ENCODE measurements at places on chromosomes 16 and 17.

GRCh38 chr16:80931801-80932707, 74.6 kb downstream of the CMC2 start:
- DNase-seq = no peak

GRCh38 chr17:57090560-57091185, 5.6 kb downstream of the AKAP1 start:
- DNase-seq = no peak

GRCh38 chr16:11637320-11637719, 30.9 kb upstream of the SNN start:
- DNase-seq = no peak

GRCh38 chr17:39597372-39598046, 10.2 kb downstream of the NEUROD2 start:
- no peak for DNase-seq

- no peak for DNase-seq
Observed at GRCh38 chr17:79615926-79616325, 5.1 kb upstream of the RBFOX3 start.

DNA sequence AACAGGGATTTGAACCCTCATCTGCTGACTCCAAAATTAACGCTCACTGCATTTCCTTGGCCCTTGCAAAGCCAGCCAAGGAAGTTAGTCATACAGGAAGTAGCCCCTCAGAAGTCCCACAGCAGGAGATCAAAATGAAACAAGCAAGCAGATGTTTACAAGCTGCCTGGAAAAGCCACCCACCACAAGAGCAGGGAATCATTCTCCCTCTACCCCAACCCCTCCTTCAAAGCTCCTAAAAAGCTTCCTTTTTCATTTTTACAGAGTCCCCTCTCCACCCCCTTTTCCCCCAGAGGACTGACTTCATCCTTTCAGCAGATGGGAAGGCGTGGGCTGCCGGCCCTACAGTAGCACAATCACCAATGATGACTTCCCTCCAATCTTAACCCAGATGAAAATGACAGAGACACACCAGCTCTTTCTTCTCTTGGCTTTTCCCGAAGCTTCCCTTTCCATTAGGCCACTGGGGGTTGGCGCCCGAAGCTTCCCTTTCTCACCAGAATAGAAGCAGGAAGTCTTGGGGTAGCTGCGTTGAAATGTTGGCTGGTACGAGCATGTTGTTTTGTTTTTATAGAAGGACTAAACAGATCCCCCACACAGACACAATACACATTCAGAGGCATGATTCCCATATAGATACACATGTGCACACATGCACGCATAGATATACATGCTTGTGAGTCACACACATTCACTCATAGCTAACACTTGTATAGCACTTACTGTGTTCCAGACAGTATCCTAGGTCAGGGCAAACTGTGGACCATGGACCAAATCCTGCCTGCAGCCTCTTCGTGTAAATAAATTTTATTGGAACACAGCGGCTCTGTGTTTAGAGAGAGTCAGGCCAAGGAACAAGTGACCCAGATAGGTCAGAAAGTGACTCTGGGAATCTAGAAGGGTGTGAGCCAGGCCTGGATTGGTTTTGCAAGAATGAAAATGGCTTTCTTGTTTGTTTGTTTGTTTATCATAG, 17.4 kb downstream of the ITPRIPL2 start:
- DNase-seq = no peak

- no peak for DNase-seq
Observed at GRCh38 chr17:71273441-71273840, 847.4 kb upstream of the SOX9 start.

- no peak for DNase-seq
Observed at GRCh38 chr16:2535625-2536013, 2.2 kb upstream of the PDPK1 start.

GRCh38 chr17:22265807-22266206, 573.5 kb downstream of the KCNJ18 start:
- DNase-seq = no peak

GRCh38 chr16:87057211-87057881, 259.8 kb downstream of the C16orf95 start:
- no peak for DNase-seq

GRCh38 chr16:11114366-11115164, 141.4 kb downstream of the SOCS1 start:
- DNase-seq = no peak

DNA sequence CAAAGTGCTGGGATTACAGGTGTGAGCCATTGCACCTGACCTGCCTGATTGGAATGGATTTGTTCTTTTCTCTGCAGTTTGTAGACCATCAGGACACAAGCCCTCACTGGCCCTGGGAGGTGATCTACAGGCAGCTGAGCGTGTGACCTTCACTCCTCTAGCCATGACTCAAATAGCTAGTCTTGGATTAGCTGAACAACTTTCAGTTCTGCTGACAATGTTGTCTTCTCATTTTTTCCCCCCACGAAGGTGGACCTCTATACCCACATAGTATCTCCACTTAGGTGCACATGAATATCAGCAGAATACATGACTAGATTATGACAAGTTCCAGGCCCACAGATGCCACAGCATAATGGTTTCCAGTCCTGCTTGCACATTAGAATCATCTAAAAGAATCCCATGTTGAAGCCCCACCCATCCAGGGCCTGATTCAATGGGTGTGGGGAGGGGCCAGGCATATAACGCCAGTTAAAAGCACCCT, 36.8 kb downstream of the HS3ST3B1 start:
- peak; percentile 55 for DNase-seq

GRCh38 chr16:23288726-23289512, 13.2 kb upstream of the SCNN1B start:
- no peak for DNase-seq

DNA sequence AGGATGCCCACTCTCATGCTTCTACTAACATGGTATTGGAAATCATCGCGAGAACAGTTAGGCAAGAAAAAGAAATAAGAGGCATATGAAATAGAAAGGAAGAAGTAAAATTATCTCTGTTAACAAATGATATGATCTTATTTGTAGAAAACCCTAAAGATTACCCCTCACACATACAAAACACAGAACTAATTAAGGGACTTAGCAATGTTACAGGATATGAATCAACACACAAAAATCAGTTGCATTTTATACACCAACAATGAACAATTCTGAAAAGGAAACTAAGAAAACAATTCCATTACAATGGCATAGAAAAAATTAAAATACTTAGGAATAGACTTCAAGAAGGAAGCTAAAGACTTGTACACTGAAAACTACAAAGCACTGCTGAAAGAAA, 2.7 kb upstream of the CAPNS2 start:
- no peak for DNase-seq

GRCh38 chr16:69338557-69339288, 641 bp downstream of the COG8 start:
- DNase-seq = no peak

DNA sequence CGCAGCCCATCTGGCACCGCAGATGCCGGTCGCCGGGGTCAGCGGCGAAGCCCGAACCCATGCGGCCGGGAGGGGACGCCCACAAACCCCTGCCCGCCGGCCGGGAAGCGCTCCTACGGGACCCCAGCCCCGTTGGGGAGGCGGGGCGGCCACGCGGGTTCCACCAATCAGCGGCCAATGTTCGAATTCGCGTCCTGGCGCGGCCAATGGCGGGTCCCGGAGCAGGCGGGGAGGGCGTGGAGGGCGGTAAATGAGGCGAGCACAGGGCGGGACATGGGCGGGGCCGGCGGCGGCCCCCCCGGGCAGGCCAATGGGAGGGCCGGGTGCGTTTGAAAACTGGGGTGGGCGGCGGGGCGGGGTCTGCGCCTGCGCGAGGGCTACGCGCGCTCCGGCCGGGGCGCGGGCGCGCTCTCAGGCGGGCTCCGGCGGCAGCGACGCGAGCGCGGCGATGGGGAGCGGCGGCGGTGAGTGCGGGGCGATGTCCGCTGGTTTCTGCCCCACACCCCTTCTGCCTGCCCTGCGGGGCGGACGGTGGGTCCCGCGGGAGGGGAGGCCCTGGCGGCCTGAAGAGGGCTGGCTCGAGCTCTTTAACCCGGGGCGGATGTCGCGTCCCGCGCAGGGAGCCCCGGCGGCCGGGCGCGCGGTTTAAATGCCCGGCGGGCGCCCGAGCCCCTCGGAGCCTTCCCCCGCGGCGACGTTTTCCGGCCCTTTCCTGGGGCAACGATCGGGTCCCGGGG, at the start of gene CCNF:
Gene CCNF, plus strand, starts transcription at position 414 of the 737 bp plus-strand sequence. Its CDS starts 35 bp downstream, at position 449.
- peak; percentile 97 for DNase-seq

DNA sequence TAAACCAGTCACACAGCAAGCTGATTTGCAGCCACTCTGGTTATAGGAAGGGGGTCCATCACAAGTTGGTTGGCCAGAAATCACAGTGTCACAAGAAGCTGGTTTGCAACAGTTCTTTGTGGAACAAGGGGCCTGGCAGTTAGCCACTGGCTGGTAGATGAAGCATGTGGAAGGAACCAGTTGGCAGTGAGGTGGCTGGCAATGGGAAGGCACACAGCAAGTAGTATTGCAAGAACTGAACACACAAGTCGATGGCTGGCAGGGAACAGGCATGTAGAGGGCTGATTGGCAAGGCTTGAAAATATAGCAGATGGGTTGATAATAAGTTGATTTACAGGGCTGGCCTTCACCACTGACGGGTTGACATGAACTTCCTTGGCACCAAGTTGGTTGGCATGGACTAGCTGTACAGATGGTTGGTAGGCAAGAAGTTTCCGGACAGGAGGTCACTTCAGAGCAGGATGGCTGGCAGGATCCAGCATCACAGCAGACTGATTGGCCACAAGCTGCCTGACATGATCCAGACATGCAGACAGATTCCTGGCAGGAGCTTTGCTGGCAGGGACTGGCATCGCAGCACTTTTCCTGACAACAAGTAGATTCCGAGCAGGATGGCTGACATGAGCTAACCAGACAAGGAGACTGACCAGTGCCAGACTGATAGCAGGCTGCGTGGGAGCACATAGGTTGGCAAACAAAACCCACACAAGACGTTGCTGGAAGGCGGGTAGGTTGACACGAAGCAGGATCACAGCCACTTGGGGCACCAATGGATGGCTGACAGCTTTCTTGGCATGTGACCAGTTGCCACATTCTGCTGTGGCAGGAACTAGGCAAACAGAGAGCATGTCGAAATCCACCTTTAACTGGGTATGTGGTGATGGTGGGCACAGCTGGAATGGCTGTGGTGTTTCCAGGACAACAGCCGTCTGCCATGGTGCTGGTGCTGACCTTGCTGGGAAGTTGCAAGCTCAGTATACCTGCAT, at the start of gene KRTAP29-1:
Gene KRTAP29-1, minus strand, starts transcription at position 936 of the 986 bp plus-strand sequence. Its CDS starts 0 bp downstream, at position 936.
- no peak for DNase-seq

DNA sequence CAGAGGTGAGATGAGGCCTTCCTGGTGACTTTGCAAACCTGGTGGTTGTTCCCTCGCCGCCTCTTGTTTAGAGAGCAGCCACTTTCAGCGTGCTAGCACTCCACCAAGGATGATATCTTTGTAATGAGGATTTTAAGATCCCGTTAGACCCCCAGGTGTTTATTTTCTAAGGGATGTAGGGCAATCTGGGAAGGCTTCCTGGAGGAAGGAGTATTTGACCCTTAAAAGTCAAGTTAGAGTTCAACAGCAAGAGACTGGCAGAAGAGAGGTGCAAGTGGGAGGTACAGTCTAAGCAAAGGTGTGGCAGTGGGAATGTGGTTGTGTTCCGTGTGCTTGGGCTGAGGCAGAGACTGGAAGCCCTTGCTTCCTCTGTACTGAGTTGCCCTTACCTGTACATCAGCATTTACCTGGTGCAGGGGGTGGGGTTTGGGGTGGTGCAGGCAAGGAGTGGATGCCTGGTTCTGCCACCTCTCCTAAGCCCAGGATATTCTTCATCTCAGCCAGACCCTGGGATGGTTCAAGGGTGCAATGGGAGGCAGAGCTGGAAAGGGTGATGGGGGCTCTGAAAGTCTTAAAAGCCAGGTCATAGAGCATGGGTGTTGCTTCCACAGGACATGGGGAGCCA, 83.6 kb downstream of the SDR42E1 start:
- DNase-seq = no peak

GRCh38 chr17:64630309-64631223, 31.5 kb downstream of the SMURF2 start:
- DNase-seq = no peak

- DNase-seq = no peak
Observed at GRCh38 chr17:76582660-76583059, 3.0 kb downstream of the ST6GALNAC2 start.

DNA sequence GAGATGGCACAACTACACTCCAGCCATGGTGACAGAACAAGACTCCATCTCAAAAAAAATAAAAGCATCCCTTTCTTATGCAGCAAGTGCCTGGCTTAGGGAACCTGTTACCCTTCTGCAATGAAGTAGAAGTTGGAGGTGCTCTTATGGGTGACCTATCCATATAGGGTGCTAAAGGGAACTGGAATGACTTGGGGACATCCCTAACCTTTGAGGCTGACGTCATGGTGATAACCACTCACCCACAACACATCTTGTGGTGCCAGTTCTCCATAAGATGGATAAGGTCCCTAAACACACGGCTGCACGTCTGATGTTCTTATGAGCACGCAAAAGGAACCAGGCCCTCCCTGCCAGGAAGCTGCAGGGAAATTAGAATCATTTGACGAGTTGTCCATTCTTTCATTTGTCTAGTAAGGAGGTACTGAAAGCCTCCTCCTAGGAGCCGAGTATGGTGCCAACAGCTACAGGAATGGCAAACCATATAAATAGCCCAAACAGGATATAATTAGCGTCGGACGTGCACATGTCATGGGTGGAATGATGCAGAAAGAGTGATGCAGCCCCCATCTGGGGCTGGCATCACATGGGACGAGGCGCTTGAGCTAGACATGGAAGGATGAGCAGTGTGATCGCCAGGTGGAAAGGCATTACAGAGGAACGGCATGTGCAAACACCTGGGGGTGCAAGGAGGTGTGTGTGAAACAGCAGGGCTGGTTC, 52.5 kb downstream of the ARHGAP27 start:
- DNase-seq = no peak

DNA sequence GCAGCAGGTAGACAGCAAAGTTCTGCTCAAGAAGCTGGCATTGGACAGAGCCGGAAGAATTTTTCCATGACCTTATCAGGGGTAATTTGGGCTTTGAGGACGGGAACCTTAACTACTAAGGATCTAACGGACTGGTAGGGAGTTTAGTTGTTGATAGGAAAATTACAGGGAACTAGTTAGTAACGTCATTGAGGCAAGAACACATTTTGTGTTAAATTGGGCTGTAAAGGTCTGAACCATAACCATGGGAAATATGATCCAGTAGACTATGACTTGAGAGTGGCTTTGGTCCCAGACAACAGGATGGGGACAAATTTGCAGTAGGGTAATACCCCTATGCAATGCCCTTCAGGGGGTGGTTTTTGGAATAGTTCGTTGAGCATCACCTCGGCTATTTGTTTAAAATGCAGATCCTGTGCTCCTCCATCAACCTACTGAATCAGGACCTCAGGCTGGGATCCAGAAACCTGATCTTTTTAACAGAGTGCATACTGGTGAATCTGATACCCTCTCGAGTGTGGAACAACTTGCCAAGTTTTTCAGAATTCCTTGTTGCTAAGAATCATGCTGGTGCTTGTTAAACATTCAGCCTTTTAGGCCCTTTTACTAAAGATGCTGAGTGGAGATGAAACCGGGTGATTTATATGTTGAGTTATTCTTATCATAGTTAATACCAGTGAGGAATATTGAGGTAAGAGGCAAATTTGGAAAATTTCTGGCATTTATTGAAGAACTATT, 255.1 kb downstream of the MAP2K6 start:
- DNase-seq = no peak

GRCh38 chr17:5837055-5837491, 233.1 kb upstream of the WSCD1 start:
- no peak for DNase-seq

Measured in stimulated activated CD8-positive, alpha-beta memory T cell treated with anti-CD3 and anti-CD28 coated beads, Interleukin-4, amount 100 ng/mL, for 24 hours (primary cell).